ENCODE measurements at places on chromosomes 5 and 9. TPM values are rescaled to one million over a fixed set of nuclear protein-coding genes. Genes with fewer than 3 reads are reported as not detected.
A peak's percentile ranks its signal among the peaks of the same experiment; 100 is the strongest.

DNA sequence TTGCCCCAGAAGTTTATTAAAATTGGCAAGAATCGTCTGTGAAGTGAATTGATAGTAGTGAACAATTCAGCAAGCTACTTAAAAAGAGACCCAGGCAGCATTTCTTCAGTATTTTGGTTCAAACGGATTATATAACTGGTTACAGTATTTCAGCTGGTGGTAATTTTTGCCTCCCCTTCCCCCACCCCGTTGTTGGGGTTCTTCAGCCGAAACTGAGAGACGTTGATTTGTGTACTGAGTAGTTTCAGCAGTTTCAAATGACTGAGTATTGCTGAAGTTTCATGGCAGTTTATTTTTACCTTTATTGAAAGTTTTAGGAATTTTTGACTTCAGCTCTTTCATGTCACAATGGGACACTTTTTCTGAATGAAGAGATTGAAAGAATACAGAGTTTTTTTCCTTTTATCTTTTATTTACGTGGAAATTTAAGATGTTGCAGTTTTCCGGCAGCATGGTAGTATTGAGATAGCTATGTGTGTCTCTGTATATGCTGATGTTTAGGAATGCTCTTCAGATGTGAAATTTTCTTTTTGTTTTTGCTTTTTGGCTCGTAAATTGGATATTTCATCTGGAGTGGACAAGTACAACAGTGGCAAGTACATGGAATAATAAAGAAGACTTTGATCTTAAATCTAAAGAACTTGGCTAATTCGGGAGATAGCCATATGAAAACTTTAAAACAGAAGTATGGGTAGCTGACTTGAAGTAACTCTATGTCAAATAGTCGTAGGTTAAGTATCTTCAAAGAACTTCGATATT, 1.9 kb downstream of the GPBP1 start:
- DNase-seq, result no peak

- DNase-seq, result no peak
These were observed 300.3 kb upstream of the GRAMD2B start for GRCh38 chr5:126122942-126123341.

DNA sequence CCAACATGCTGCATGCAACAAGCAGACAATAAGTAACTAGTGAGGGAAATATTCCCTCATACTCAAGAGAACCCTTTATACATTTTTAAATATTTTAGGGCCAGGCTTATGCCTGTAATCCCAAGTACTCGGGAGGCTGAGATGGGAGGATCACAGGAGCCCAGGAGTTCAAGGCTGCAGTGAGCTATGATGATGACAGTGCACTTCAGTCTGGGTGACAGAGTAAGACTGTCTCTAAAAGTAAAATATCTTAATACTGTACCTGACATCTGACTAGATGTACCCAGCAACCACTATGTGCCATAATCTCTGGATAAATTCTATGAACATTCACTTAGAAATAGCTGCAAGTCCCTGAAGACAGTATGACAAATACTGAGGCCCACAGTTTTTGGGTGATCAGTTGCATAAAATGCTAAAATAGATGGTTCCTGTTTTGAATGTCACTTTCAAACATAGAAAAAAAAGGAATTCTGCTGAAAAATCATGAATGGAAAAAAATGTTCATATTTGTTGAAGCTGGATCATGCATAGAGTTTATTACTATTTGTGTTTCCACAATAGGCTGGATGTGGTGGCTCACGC, 2.0 kb upstream of the C5orf15 start:
- no peak for DNase-seq

DNA sequence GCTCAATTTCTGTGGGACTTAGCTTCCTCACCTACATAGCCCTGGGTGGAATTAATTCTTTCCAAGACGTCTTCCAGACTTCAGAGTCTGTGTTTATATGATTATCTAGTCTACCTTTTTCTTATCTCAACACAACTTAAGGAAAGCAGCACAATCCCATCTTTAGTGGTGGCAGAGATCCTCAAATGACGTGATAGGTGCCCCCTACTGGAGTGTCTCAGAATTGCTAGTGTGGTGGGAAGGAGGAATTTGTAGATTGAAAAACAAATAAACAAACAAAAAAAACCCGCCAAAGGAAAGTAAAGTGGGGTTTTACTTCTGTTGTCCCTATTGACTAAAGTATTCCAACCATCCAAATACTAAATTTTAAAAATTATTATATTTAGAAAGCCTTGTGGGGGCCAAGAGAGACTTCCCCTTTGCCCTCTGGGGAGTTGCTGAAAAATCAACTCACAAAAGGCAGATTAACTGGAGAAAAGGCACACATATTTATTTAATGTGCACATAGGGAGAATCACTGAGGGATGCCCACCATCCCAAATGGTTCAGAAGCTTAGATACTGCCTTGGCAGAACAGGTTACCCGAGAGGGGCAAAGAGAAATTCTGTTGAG, 283.3 kb downstream of the TMEM167A start:
- DNase-seq, result peak; percentile 10

DNA sequence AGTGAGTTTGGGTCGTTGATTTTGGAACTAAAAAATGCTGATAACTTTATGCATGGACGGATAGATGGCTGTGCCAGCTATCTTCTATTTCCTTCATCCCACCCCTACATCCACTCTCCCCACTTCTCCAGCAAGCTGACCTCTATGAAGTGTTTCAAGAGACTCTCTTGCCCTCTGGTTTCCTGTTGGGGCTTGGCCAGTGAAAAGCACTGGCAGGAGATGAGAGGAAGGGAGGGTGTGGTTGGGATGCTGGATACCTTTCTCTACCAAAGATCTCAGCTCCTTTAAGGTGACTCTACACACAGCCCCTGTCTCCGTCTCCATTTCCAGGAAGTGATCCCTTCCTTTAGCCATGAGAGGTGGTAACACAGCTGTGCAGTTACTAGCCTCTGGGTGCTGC, 30.0 kb upstream of the JMY start:
- DNase-seq, result no peak

- no peak for DNase-seq
These were observed 81.1 kb upstream of the KLF9 start for GRCh38 chr9:70495514-70495913.

GRCh38 chr9:35424356-35425352, 65.3 kb upstream of the RUSC2 start:
- DNase-seq, result no peak

GRCh38 chr9:128624566-128624965, 32.1 kb downstream of the DYNC2I2 start:
- no peak for DNase-seq

DNA sequence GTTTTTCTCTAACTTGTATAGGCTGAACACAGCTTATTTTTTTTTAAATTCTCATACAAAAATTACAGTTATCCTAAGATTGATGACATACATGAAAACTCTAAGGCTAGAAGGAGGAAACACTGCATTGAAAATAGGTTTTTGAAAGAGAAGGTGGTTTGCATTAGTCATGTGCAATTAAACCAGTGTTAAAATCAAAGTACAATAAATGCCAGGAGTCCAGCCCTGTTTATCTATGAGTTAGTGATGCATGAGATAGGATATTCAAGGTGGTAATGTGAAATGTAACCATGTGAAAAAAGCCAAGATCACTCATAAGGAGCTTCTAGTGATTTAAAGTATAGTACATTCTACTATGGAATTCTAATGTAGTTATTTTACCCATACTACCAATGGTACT, 444.9 kb upstream of the CYLC2 start:
- DNase-seq, result no peak

DNA sequence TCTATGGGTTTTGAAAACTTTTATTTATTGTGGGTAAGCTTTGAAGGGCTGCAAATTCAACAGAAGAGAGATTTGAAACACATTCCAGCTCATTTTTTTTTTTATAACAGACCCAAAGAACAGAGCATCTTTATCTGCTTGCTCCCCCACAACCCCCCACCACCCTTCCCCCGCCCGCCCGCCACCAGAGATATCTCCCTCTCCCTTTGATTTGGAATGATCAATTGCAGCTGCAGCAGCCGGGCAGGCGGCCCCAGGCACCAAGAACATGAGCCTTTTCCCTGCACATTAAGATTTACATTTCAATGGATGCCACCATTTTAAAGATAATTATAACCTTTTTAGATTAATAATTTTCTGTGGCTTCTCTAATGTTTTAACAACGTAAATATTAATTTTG, 510.9 kb downstream of the ZNF608 start:
- no peak for DNase-seq

- DNase-seq, result no peak
These were observed 109.5 kb upstream of the SLC28A3 start for GRCh38 chr9:84450029-84450428.

- DNase-seq, result no peak
These were observed 33.0 kb upstream of the ARHGAP26 start for GRCh38 chr5:142737179-142737578.

- no peak for DNase-seq
These were observed 91.3 kb upstream of the APC start for GRCh38 chr5:112646139-112646936.

DNA sequence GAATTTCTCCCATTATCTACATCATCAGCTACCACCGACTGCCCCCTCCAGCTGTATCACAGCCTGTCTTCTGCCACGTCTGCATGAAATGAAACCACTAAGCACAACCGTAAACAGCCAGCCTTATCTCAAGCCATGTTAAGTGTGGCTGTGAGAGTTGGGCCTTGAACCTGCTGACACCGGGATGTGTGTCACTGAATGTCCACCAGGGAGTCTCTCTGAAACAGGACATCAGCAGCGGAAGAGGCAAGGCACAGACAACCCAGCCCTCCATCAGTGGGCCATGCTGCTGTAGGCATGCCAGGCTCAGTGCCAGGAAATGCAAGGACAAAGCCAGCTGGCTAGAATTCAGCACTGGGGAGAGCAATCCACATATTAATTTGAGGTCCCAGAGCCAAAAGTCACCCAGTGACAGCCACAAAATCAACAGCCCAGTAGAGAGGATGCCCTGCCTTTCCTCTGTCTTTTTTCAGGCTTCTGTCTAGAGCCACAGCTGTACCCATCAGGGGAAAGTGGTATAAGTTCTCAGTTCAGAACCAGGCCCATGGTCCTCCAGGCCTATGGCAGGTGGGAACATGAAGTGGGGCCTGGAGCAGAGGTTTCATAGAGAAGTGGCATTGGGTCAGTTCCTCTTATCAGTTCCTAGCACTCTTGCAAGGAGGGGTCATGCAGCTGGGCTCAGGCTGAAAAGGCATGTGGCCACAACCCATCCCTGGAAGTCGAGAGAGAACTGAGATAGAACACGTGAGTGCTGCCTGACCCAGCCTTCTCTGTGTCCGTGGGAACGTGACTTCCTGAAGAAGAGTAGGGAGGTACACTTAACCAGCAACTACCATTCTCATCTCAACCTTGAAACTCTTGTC, 199.4 kb downstream of the ESM1 start:
- no peak for DNase-seq

- DNase-seq, result no peak
These were observed 1369.8 kb upstream of the NUDT12 start for GRCh38 chr5:104932431-104932830.

DNA sequence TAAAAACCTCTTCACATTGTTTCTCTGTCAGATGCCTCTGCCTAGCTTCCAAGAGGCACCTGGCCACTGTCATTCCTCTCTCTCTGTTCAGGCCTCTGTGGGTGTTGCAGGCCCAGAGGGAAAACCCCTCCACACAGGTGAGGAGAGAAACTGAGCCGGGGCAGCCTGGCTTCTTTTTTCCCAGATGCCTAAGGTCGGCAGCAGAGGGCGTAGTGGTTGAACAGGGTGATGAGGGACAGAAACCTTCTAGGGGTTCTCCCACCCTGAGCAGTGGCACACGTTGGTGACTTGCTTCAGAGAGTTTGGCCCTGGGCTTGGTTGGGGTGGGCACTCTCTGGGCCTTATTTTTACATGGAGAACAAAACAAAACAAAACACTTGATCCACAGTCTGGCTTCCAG, 12.2 kb downstream of the IL9 start:
- no peak for DNase-seq

DNA sequence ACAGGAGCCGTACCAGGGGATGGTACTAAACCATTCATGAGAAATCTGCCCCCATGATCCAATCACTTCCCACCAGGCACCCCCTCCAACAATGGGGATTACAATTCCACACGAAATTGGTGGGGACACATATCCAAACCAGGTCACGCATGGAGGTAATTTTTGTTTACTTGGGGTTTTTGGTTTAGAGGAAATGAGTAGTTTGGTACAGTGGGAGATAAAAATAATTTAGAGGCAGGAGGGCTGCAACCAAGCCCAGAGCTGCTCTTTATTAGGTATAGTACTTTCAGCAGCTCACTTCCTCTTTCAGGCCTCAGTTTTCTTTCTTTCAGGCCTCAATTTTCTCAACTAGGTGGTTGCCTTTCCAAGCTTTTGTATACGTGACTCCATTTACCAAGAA, 23.2 kb downstream of the PRUNE2 start:
- no peak for DNase-seq

DNA sequence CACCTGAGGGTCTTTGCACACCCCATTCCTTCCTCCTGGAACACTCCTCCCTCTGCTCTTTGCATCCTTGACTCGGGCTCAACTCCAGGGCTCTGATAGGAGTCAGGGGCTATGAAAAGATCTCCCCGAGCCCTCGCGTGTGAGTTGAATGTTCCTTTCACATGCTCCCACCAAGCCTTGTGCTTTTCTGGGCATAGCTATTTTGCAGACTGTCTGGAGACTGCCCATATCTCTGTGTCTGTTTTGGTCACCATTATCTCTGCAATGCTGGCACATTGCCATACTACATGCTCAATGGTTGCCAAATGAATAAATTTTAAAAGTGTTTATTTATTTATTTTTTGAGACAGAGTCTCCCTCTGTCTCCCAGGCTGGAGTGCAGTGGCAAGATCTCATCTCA, 56.9 kb upstream of the PLPP1 start:
- no peak for DNase-seq

DNA sequence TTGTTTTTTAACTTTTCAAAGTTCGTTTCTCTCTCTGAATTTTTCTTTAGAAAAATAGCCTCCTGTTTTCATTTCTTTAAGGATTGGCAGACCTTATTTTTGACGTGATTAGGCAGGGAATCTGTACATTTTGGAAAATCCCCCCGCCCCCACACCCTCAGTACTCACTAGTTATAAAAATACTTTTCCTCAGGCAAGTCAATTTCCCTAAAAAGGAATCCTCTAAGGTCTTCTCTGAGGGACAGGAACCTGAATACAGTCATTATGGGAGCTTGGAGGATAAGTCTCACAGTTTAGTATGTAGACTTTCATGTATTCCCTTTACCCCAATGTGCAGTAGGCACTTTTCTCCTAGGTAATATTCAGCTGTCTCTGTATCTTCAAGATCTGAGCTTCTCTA, 3.9 kb upstream of the FER start:
- no peak for DNase-seq

- no peak for DNase-seq
These were observed 88.7 kb downstream of the DEPDC1B start for GRCh38 chr5:60611099-60611740.

Gene STK32A
- total RNA-seq, result 0.76 TPM

Gene HOMER1
- 2.7 TPM for total RNA-seq

Gene SMIM33
- total RNA-seq, result not detected

Gene PTGES
- total RNA-seq, result 26.0 TPM

Gene ZFAND5
- total RNA-seq, result 232 TPM

Gene SPINK13
- not detected for total RNA-seq

Gene DMRTA1
- total RNA-seq, result not detected

Gene ZBTB26
- total RNA-seq, result 3.8 TPM

Gene ASPN
- total RNA-seq, result 6.5 TPM

Gene PCDHB7
- total RNA-seq, result 0.46 TPM

All from HFFc6 (cell line).